ENCODE measurements at places on chromosomes 6 and 20.
A peak's percentile ranks its signal among the peaks of the same experiment; 100 is the strongest.

DNA sequence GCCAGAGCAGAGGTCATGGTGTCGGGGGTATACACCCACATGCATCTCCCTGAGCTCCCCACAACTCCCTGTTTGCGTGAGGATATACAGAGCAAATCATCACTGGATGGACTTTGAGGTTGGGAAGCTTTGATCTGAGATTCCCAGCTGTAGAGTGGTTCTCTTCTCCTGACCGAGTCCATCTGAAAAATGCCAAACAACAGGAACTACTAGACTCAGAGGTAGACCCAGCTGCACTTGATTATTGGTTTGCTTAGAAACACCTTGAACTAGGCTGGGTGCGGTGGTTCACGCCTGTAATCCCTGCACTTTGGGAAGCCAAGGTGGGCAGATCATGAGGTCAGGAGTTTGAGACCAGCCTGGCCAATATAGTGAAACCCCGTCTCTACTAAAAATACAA lies 125.0 kb downstream of the UNC5CL start:
- no peak for DNase-seq

DNA sequence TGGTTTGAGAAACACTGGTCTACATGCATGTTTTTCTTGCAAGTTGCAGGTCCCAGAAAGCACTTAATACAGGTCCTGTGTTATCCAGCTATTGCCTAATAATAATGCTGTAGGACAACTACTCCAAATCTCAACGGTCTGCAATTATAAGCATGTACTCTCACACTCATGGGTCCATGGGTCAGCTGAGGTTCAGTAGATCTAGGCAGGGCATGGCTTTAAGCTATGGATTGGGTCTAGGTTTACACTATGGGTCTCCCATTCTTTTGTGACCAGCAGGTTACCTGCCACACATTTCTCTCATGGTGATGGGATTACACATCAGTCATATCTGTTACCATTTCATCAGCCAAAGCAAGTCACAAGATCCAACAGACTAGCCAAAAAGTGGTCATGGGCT lies 13.9 kb downstream of the ISM1 start:
- DNase-seq = no peak

DNA sequence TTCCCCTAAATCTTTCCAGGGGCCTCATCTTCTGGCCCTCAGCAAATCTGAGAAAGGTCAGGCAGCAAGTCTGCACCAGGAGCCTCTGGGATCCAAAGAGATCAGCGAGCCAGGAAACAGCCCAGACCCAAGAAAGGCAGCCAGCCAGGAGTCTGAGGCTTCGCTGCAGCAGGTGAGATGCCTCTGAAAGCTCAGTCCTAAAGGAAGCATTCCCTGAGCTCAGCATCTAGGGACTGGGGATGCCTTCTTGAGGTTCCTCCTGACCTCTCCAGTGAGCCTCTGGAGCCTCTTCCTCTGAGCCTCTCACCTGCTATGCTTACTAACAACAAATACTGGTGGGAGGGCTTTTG lies 118.8 kb upstream of the MAFB start:
- DNase-seq = no peak

GRCh38 chr6:42782689-42783176 lies 881 bp downstream of the BICRAL start:
- peak; percentile 87 for DNase-seq

DNA sequence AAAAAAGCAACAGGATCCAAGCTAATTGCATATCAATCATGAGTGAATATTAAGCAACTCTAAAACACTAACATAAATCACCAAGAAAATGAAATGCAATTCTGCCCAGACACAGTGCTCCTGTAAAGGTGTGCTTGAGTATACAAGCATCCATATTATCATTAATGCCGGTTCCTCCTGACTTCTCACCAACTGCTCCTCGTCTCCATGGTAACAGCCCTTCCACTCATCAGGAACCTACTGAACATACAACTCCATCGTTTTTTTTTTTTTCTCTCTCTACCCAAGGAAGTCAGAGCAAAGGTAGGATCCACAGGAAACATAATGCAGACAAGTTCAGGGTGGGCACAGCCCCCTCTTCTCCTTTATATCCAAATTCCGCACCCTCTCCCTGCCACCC lies 12.4 kb downstream of the GABBR1 start:
- DNase-seq = no peak

- DNase-seq = no peak
These were observed 325.9 kb downstream of the PLCB1 start for GRCh38 chr20:8457978-8458377.

DNA sequence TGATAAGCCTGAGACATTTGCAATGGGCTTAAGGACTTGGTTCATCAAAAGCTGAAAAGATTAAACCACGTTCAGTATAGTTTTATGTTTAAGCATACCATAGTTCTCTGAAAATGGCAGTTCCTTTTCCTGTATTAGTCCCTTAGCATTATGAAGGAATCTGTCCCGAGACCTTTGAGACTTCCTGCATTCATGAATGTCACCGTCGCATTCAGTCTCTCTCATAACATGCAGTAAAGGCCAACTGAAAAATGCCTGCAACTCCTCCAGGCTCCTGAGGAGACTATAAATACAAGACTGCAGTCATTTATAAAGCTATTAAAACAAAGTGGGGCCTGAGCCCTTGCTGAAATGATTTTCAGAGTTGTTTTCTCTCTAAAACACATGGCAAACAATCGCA lies 129.1 kb downstream of the SYCP2 start:
- DNase-seq = no peak

- DNase-seq = no peak
These were observed 244.3 kb downstream of the PTPRT start for GRCh38 chr20:42945234-42945994.

GRCh38 chr6:25124216-25124715 lies 154.9 kb upstream of the CARMIL1 start:
- no peak for DNase-seq

DNA sequence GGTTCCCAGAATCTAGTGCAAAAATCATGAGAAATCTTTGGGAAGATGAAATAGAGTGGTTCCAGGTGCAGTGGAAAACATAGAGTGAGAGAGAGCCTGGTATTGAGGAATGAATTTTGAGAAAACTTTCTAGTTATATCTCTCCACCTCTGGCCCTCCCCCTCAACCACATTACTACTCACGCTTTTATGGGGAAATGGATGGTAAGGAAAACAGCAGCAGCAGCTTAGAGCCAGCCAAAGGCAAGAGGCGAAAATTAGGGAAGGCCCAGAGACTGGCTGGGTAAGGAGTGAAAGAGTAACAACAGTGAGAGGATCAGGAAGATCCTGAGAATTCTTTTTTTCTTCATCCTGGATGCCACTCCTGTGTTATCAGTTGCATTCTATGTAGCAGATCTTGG lies 187.9 kb upstream of the ECI2 start:
- no peak for DNase-seq

GRCh38 chr6:130716466-130716865 lies 110.7 kb upstream of the SMLR1 start:
- no peak for DNase-seq

- peak; percentile 3 for DNase-seq
These were observed 298.2 kb downstream of the PHACTR1 start for GRCh38 chr6:13014504-13015378.

DNA sequence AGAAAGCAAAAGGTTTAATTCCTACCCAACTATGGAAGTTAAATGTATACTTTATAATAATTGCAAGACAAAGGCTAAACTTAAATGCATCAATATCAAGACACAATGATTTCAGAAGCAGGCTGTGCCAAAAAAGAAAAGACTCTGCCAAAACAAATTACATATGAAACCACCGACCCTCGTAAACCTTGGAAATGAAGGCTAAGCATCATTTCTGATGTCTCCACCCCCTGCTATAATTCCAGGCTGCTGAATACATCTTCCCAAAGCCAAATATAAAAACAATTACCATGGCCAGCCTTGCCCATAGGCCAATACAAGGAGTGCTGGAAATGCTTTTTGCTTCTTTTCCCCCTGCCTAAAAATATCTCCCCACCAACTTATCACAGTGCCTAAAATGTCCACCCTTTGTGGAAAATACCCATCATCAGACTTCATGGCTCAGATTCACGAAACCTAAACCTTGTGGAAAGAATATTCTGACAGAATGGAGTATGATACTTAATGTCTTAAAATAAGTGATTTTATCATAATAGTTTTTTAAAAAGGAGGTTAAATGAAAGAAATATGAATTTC lies 37.4 kb downstream of the RCAN2 start:
- peak; percentile 16 for DNase-seq

DNA sequence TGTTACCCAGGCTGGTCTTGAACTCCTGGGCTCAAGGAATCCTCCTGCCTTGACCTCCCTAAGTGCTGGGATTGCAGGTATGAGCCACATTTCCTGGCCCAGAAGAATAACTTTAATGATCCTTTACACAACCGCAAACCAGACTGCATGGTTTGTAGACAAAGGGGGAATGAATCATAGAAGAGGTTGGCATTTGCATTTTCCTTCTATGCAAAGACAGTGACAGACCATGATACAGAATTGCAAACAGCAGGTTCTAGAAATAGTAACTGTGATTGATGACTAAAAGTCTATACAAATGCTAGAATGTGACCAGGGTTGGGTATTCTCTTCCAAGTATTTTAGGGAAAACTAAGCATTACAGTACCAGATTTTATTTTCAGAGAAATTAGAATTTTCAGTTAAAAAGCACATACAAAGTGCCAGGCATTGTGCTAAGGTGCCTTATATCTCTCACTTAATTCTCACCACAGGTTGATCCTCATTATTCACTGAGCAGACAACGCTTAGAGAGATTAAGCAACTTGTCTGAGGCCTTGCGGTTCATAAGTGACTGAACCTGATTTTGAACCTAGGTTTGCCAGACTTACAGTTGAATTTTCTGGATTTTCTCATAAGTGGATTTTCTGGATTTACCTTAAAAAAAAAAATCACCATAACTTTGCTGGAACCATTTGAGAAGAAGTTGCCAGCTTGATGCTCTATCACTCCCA lies 146.6 kb downstream of the ZFAND3 start:
- peak; percentile 93 for DNase-seq

GRCh38 chr6:151239603-151240035 lies at the start of gene AKAP12:
TSS of gene AKAP12 (plus strand) at chr6:151239967. CDS start at chr6:151240563, 596 bp downstream.
- peak; percentile 69 for DNase-seq

DNA sequence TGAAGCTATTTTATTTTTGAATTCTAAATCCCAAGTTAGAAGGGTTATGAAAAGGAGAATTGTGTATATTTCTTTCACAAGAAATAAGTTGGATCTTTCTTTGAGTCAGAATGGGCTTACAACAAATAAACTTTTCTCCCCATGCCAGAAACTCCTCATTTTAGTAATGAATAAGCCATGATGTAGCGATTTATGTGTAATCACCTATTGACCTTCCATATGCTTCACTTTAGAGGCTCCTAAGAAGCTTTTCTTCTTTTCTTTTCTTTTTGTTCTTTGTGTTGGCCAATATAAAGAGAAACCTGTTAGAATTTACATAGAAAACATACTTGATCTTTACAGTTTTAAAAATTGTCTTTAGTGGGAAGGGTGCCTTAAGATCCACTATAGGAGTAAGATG lies 370.2 kb downstream of the UTRN start:
- no peak for DNase-seq

DNA sequence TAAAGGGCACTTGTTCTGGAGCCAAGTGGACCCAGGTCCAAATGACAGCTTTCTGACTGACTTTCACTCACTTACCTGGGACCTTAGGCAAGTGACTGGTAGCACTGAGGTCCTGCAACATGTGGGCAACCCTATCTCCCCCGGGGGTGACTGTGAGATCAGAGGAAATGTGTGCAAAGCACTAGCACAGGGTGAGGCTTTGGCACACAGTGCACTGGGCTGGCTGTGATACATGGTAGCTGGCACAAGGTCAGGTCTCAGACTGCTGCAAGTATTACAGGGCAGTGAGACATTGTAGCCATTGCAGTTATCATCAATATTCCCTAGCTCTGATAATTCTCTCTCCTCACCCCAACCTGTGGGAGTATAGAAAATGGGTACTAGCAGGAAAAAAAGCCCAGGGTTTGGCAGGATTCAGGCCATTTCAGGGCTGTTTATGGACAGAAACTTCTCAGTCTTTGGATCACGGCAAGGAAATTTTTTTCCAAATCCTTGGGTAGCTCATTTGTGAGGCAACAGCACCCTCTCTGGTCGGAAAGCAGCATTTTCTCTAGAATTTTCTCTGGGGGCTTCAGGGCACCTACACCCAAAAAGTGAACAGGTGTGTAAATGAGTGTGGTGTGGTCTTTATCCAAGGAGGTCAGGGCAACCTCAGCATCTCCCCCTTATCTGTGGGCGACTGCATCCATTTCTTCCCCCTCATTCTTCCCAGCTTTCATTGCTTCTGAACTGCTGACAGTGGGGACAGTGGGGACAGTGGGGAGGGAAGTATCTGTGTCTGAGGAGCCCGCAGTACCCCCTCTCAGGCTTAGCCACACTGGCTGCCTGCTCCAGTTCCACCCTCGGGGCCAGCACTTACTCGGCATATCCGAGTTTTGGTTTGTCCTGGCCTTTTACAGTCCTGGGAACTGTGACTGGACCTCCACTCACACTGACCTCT lies 148.7 kb upstream of the PHACTR3 start:
- DNase-seq = no peak

GRCh38 chr6:27149150-27149549 lies 98.4 kb upstream of the PRSS16 start:
- no peak for DNase-seq

- DNase-seq = no peak
These were observed 29.6 kb downstream of the BPIFB1 start for GRCh38 chr20:33312583-33312982.

GRCh38 chr6:56637640-56638039 lies 5.0 kb downstream of the DST start:
- peak; percentile 64 for DNase-seq

- no peak for DNase-seq
These were observed 170.6 kb downstream of the IBTK start for GRCh38 chr6:82076916-82077315.

GRCh38 chr6:9484091-9484490 lies 930.8 kb downstream of the TFAP2A start:
- DNase-seq = no peak
